Hypothalamus (tissue), 51 donors: ENCODE measurements at places on chromosomes 7 and 10.

DNA sequence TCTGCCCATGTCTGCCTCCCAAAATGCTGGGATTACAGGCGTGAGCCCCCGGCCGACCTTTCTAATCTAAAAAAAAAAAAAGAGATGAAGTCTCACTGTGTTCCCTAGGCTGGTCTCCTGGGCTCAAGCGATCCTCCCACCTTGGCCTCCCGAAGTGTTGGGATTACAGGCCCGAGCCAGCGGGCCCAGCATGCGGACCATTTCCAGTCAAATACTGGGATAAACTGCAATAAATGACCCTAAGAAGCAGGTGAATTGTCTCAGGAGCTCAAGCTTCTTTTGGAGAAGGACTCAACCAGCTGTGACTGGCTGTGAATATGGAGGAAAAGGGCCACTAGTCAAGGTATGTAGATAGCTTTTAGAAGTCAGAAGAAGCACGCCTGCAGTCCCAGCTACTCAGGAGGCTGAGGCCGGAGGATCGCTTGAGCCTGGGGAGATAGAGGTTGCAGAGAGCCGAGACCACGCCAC lies 550 bp upstream of the CREM start:
- DNase-seq, result no peak

DNA sequence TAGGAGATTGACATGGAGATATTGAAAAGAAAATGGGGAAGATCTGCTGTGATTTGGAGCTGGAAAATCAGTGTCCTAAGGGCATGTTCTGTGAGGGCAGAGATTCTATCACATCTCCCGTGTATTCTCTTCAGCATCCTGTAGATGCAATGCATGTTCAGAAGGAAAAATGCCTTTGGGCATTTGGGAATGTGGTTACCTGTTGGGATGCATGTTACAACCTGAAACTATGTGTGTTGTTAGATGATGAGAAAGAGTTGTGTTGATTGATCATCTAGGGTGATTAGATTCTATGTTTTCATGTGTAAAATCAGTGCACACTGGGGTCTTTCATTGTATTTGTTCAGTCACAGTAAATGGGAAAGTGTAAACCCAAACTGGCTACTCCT lies 14.7 kb downstream of the CUZD1 start:
- no peak for DNase-seq

DNA sequence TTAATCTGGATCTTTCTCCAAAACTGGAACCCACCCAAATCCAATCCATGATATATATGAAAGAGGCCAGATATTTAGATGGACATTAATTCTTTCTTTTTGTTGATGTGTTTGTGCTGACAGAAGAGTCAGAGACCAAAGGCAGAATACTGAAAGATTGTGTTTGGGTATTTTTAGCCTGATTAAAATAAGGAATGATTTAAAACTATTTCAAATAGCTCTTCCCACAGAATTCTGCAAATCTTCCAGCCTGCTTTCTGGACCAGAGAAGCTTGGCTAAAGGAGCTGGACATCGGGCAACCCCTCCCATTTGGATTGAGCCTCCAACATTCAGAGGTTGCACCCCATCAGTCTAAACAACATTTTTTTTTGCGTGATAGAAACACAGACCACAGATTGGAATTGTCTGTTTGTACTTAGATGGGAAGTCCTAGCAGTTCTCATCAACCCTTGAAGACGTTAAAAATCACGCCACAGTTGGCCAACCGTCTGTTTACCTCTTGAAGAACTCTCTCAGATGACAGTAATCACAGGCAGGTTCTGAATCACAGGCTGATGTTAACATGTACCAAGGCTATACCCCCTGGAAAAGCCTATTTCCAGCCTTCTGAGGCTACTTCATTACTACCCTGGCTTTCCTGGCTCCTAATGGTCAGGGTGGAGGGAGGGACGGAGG lies 155.2 kb upstream of the NRP1 start:
- no peak for DNase-seq

DNA sequence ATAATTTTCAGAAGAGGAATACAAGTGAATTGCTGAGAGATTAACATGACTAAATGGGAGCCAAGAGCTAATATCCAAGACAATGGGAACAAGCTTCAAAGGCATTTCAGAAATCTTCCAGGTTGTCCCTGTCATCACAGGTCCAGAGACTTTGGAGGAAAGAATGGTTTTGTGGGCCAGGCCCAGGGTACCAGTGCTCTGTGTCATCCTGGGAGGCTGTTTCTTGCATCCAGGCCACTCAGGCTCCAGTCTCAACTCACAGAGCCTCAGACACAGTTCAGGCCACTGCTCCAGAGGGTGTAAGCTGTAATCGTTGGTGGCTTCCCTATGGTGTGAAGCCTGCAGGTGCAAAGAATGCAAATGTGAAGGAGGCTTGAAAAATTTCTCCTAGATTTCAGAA lies 170.4 kb upstream of the NRG3 start:
- no peak for DNase-seq

- DNase-seq, result no peak
Observed at GRCh38 chr10:62501547-62501946, 127.4 kb downstream of the ZNF365 start.

GRCh38 chr10:4733150-4733842 lies 92.7 kb upstream of the AKR1E2 start:
- no peak for DNase-seq

- DNase-seq, result no peak
Observed at GRCh38 chr10:119497243-119497642, 45.3 kb downstream of the RGS10 start.

DNA sequence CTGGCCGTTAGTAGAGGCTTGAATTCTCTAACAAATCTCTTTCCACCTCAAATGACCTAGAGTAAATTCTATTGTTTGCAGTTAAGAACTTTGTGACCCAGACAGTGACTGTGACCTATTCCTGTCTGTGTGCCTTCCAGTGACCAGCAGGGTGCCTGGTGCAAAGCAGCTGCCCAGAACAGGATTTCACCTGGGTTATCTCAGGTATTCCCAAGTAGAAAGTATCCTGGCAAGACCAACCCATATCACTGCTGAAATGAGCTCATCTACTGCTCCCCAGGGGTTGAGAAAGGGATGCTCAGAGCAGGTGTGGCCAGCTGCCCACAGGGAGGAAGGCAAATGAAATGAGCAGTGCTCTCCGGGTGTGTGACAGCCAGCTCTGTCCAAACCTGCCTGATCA lies 2.1 kb upstream of the MSMB start:
- DNase-seq, result no peak

- no peak for DNase-seq
Observed at GRCh38 chr10:82661701-82662100, 786.7 kb downstream of the NRG3 start.

DNA sequence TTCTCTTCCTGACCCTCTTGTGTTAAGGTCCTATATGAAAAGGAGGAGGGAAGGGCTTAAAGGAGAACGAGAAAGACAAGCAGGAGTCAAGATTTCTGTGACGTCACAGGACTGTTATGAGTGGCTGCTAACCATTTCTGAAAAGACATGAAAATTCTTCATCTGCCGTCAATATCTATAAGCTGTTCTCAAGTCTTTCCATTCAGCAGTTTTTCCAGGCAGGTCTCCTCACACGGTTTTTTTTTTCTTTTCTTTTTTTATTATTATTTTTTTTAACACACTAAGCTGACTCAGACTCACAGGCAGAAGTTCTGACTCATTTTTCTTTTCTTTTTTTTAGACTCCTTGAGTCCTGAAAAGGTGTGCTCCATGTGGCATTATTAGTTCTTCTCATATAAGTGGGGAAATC lies 72.0 kb downstream of the DGKI start:
- DNase-seq, result no peak

- no peak for DNase-seq
Observed at GRCh38 chr10:100216006-100216405, 13.4 kb downstream of the CHUK start.

GRCh38 chr10:58698777-58699356 lies 186.2 kb downstream of the BICC1 start:
- DNase-seq, result no peak

DNA sequence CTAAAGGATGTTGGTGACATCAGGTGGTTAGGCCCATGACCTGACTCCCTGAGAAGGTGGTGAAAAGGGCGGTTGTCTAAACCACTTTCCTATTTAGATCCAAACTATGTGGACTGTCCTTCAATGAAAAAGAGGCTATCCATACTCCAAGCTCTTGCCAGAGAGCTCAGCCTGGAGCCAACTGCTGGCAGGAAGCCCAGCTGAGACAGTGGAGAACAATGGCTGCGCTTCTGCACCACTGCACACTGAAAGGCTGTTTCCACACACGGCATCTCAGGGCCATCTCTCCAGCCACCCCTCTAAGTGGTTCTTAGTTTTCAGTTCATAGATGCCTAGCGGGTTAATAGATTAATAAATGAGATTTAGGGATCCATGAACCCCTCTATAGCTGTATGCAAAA lies 488.8 kb upstream of the ZMIZ1 start:
- DNase-seq, result peak; percentile 69
